NCI-H1694 (cell line): ENCODE measurements at places on chromosomes 1 and 21.

DNA sequence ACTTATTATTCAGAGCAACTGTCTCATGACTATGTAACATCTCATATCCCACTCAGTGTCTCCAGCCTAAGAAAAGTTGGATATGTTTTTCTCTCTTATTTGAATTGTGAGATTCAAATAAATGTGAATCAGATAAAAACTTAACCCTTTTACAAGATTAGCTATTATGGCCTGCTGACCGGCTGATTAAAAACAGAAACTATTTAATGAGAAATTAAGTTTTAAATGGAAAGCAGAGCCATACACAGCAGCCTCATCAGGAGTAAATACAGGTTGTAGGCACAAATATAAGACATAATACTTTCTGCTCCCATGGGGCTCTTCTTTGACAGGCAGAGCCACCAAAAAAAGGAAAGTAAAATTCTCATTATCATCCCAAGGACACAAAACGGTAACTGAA, 307.0 kb upstream of the PRMT6 start:
- DNase-seq, result no peak

DNA sequence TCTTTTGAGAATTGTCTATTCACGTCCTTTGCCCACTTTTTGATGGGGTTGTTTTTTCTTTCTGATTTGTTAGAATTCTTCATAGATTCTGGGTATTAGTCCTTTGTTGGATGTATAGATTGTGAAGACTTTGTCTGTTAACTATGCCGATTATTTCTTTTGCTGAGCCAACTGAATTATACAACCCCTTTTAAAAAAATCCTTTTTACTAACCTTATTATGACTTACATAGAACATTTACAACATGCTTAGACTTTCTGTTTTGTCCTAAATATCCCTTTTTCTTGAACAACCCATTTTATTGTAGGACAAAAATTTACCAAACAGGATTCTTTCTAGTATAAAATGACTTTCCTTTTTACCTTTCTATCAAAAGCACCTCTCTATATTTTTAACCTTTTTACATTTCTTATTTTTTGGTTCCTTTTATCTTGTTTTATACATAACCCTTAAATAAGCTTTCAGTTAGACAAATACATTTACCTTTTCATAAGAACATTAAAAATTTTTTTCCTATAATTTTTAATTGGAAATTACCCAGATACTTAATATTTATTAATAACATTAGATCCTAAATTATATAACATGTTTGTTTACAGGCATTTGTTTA, 70.4 kb upstream of the TTLL7 start:
- peak; percentile 35 for DNase-seq

GRCh38 chr1:167923324-167924056, 9.6 kb upstream of the ADCY10 start:
- DNase-seq, result no peak

DNA sequence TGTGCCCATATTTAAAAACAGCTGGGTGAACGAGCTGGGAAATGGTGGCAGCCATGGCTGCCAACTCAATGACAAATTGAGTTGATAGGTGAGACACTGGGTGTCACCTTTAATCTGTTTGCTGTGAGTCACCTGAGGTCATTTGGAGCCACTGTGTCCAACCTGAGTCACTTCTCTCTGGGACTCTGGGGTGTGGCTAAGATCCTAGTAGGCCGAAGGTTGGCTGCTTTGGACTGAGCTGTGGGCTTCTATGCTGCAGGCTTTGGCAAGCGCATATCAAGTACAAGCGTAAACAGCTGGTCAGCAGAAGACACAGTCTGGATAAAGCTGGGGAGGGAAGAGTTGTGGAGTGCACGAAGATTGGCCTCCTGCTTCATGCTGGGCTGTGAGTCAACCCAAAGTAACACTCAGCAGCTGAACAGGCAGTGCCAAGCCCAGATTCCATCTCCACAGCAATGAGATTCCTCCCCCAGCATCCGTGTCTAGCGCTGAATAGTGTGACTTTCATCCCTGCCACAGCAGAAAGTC, 24.0 kb downstream of the TEX35 start:
- no peak for DNase-seq
